ENCODE measurements at places on chromosomes 1 and 21.
A peak's percentile ranks its signal among the peaks of the same experiment; 100 is the strongest.

DNA sequence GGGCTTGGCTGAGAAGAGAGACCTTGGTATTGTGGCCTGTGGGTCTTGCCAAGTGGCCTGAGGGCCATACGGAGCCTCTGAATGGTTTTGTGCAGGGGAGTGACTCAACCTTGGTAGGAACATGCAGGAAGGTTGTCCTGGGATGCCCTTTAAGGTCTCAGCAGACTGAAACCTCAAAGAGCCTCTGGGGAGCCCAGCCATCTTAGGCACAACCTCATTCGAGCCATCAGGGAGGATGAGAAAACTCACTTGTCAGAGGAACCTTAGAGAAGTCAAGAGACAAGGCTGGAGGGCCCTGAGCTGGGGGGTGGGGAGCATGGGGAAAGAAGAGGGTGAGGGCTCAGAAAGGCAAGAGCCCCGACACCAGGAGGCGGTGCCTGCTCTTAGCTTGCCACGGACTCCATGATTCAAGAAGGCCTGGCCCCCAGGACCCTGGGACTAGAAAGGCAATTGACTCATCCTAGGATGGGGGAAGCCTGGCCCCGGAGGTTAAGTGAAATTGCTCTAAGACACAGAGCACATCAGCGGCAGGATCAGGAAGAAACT lies 13.0 kb downstream of the IFI6 start:
- DNase-seq, result no peak

DNA sequence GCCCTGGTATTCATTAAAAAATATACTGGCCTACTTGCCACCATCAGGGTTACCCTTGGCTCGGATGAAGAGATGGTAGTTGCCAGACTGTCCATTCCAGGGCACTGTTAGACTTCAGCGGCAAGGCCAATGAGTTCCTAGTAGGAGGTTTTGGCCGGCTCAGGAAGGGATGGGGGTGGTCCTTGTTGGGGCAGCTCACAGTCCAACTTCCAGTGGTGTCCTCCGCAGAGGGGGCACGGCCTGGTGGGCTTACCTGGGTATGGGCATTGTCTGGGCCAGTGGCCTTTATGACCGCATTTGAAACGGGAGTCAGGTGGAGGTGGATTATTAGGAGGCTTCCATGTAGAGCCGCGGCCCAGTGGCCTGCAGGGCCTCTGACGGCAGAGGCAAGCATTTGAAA lies 139.1 kb upstream of the ETV3 start:
- no peak for DNase-seq

DNA sequence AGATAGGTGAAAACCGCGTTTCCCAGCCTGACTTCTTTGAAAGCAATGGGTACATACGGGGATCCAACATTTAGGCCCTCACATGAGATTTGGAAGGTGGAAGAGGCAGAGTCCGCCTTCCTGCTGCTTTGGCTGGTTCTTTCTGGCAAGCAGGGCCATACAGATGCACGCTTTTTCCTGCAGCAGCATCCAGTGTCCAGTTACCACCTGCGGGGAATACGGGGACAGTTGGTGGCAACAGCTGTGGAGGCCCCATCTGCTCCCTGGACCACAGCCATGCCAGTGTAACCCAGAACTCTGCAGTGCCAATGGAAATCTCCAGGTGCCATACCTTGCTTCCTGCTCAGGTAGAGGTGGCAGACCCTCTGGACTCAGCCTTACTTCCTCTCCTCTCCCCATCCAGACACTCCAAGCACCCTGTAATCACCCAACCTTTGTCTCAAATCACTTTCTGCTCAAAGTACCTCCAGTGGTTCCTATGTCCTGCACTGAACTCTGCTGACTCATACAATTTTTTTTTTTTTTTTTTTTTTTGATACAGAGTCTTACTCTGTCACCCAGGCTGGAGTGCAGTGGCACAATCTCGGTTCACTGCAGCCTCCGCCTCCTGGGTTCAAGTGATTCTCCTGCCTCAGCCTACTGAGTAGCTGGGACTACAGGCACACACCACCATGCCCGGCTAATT lies 68.3 kb downstream of the SLC16A1 start:
- no peak for DNase-seq

- no peak for DNase-seq
Measured at GRCh38 chr1:75472971-75473603, 137.8 kb downstream of the SLC44A5 start.

DNA sequence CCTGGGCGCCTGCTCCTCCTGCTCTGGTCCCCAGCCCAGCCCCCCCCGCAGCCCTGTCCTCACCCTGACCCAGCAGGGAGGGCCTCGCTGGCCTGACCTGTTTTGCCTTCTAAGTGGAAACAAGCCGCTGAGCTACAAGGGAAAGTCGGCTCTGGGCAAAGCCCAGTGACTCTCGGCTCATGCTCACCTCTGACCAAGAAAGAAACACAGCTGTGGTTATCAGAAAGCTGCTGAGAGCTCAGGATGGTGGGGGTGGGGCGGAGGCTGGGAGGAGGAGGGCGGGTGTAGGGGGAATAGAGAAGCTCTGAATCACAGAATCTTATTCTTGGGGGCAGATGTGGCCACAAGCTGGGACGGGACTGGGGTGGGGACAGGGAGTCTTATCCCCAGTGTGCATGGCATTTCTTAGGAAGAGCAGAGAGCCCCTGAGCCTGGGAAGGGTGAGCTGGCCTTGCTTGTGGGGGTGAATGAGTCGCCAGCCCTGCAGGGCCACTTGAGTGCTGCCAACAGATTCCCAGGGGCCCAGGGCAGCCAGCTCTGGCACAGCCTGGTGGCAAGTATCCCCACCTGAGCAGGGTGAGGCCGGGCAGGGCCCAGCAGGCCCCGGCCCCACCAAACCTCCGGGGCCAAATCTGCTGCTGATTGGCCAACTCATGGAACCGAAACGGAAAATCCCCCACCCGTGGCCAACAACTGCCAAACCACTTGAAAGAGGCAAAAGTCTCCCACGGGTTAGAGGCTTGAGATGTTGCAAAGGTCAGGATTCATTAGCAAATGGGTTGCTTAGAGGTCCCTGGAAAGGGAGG lies 120.6 kb downstream of the SPSB1 start:
- DNase-seq, result peak; percentile 46

GRCh38 chr21:42311816-42312625 lies 3.2 kb downstream of the TFF3 start:
- DNase-seq, result no peak

DNA sequence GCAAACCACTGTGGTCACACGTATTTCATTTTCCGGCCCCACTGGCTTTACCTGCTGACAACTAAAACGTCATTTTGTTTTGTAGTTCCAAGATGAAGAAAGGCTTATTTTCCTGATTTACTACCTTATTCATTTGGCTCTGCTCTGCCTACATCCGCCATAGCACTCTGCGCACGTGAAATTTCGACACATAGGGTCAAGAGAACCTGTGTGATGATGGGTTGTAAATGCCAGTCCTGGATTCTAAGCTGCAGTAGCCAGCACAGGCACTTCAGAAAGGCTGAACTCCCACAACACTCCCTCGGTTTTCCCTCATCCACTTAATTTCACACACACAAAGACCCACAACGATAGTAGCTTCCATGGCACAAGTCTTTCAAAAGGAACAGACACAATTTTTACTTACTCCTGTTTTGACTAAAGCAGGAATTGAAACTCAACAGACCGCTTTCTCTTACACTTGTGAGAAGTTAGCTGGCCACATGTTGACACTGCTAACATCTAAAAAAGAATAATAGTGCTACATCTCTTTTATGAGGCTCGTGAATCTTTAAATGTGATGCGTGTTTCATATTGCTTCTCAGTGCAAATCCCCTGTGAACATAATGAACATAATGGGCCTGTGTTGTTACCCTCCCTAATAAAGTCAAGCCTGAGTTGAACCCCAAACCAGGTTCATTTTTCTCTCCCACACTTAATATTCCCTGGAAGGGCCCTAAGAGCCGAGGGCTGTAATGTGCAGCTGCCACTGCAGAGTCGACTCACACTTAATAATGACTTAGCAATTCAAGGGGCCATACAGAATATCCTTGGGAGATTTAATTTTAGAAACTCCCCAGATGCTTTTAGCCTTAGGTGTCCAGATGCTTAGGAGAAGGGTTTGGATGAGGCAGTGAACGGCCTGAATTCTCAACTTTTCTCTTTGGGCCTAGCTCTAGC lies 1.5 kb upstream of the RUNX1 start:
- DNase-seq, result no peak

GRCh38 chr1:219340796-219341195 lies 167.1 kb downstream of the LYPLAL1 start:
- no peak for DNase-seq

DNA sequence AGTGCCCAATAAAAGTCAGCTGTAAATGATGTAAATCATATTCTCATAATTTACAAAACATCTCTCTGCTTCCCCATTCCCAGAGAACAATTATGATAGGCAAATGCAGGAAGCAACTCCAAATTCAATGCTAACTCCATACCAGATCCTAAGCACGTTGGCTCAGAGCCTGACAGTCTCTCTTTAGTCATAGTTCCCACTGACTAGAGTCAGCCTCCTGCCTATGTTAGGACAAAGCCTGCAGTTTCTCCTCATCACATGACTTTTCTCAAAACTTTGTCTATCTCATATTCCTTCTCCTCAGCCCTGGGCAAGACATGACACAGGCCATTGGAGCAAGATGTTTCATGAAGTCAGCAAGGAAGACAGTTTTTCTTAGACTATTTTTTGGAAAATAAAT lies 101.5 kb upstream of the COL24A1 start:
- DNase-seq, result no peak

- peak; percentile 27 for DNase-seq
Measured at GRCh38 chr1:42784946-42785693, at the start of gene TMEM269. TMEM269 (plus strand) TSS chr1:42784991; CDS start chr1:42789894, 4,903 bp downstream.

DNA sequence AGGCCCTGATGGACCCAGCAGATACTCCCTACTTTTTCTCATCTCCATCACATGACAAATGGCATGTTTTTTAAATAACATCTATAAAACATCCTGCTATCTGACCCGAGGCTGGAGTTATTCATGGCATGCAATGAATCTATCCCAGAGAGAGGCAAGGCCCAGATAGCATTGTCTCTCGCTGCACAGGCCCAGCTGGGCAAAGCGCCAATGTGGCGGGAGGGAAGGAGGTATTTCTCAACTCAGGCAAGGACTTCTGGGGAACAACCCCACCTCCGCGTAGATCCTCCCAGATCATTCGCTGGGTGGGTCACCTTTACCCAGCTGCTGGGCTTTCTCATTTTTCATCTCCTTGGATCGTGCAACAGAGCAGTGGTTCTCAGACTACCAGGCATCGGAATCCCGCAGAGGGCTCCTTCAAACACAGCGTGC lies 59.8 kb downstream of the ERG start:
- no peak for DNase-seq

- no peak for DNase-seq
Measured at GRCh38 chr1:213984387-213985208, 3.2 kb upstream of the PROX1 start.

DNA sequence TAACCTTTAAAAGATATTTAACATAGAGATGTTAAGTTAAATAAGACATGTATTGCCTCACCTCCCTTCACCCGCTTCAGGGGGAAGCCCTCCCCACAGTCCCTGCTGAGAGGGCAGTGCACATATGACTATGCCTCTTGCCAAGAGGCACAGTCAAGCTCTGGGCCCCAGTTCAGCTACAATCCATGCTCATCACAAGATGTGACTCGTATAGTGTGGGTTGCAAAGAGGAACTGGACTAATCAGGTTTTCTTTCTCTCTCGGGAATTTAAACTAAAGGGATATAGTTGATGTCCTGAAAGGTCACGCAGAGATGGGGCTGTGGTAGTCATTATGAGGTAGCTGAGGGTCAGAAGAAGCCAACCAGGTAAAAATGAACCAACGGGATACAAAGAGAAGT lies 35.6 kb downstream of the LYST start:
- DNase-seq, result no peak

- peak; percentile 28 for DNase-seq
Measured at GRCh38 chr1:237012788-237013383, 8.6 kb upstream of the MT1HL1 start.

DNA sequence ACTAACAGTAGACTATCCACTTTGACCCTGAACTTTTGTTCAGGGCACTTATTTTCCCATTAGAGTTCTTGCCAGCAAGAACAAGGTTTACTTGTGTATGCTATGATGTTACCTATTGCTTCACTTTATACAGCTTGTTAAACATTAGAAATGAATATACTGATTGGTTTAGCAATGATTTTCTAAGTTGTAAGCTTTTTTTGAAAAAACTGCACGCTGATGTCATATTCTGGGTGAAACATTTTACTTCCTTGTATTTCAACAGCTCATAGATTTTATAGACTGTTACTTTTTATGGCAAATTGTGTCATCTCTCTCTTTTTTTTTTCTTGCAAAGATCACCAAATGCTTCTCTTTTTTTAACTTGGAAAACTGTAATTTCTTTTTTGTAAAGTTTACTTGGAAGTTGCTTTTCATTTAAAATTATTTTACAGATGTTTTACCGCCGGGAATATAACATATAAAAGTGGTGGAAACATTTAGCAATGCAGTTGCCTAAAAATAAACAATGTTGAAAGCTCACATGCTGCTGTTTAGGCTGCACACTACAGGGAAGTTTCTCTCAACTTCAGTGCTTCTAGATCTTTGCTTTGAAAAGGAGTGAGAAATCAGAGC lies 215.3 kb upstream of the NFIA start:
- no peak for DNase-seq

GRCh38 chr1:43440358-43440757 lies 13.4 kb downstream of the HYI start:
- DNase-seq, result no peak

DNA sequence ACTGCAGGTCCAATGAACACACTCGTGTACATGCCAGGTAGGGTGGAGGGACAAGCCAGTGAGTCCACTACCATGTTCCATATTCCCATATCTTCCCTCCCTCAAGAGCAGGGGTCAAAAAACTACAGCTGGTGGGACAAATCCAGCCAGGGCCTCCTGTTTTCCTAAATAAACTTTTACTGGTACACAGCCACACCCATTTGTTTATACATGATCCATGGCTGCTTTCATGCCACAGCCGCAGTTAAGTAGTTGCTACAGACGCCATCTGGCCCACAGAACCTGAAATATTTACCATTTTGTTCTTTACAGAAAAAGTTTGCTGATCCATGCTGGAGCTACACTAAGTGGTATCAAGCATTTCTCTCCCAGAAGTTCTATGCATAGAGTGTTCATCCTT lies 42.4 kb downstream of the CASQ2 start:
- no peak for DNase-seq

GRCh38 chr1:107010582-107010981 lies 45.9 kb upstream of the PRMT6 start:
- no peak for DNase-seq

- no peak for DNase-seq
Measured at GRCh38 chr1:171740356-171740863, 1.5 kb downstream of the VAMP4 start.

DNA sequence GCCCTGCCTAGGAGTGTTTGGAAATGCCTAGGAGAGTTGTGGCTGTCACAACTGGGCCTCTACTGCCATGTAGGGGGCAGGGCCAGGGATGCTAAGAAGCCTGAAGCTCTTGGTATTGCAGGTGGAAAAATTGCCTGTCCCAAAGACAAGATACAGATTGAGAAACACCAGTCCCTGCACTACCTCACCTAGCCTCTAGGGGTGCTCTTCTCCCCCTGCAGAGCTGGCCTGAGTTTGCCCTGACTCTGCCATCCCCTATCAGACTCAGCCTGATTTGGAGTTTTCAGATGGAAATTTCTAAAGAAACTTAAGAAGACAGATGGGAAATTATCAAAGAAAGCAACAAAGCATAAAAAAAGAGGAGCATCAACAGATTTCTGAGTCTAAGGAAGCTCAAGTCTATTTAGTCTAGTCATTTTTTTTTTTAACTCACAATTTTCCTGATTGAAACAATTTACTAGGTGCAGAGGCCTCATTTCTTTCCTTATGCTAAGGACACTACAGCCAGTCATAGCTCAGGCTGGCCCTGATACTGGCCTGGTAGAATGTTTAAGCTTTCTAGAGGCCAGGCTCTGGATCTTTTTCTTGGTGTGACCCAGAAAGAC lies 61.4 kb upstream of the LRRN2 start:
- peak; percentile 52 for DNase-seq

Data from SK-N-SH (cell line).